Right renal cortex interstitium (tissue), 3 donors: ENCODE measurements at places on chromosomes 13 and 19. TPM values are rescaled to one million over a fixed set of nuclear protein-coding genes. Genes with fewer than 3 reads are reported as not detected.
A peak's percentile ranks its signal among the peaks of the same experiment; 100 is the strongest.

The IL27RA gene
- polyA plus RNA-seq: 7.8 TPM

The ZNF442 gene
- 8.4 TPM for polyA plus RNA-seq

The MPND gene
- polyA plus RNA-seq: 24.9 TPM

The ZNF714 gene
- 15.0 TPM for polyA plus RNA-seq

The ENOX1 gene
- polyA plus RNA-seq: 11.1 TPM

The KL gene
- 42.6 TPM for polyA plus RNA-seq

The DAND5 gene
- not detected for polyA plus RNA-seq

The CEACAM3 gene
- not detected for polyA plus RNA-seq

The FOSB gene
- 14.3 TPM for polyA plus RNA-seq

The ZNF541 gene
- 0.22 TPM for polyA plus RNA-seq

The FPR2 gene
- polyA plus RNA-seq: not detected

The EBI3 gene
- 0.40 TPM for polyA plus RNA-seq

The CEACAM8 gene
- polyA plus RNA-seq: not detected

The MEIOSIN gene
- polyA plus RNA-seq: not detected

The NLRP9 gene
- polyA plus RNA-seq: not detected

The RFPL4AL1 gene
- polyA plus RNA-seq: not detected

The METTL21C gene
- polyA plus RNA-seq: 0.62 TPM

The HOMER3 gene
- polyA plus RNA-seq: 48.2 TPM

GRCh38 chr19:35843676-35844481 lies 8.4 kb downstream of the NPHS1 start:
- no peak for DNase-seq

GRCh38 chr19:18156841-18157464 lies 4.0 kb downstream of the PIK3R2 start:
- no peak for DNase-seq

- DNase-seq: no peak
Observed at GRCh38 chr13:100714478-100714877, 39.9 kb upstream of the TMTC4 start.

GRCh38 chr19:44847144-44848035 lies 1.3 kb downstream of the NECTIN2 start:
- no peak for DNase-seq

DNA sequence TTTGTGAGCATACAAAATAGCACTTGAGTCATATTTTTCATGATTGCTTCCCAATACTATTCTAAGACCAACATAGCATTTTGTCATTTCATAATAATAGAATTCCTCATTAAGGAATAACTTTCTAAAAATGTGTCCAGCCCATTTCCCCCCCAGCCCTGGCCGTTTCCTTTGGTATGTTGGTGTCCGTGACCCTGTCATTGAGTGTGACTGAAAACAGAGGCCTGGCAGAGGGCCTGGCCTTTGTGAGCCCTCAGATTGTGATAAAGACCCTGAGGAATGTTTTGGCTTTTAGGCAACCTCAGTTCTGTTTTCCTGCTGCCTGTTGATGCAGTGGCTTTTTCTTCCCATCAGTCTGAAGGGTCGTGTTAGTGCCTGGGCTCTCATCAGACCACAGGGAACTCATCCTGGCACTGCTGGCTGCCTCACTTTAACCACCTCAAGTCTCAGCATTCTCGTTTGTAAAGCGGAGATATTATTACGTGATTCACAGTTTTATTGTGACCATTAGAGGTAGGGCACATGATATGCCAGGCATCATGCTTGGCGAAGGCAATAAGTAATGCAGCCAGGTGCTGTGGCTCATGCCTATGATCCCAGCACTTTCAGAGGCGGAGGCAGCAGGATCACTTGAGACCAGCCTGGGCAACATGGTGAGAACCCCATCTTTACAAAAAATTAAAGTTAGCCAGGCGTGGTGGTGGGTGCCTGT lies 13.8 kb downstream of the SPINT2 start:
- DNase-seq: no peak

DNA sequence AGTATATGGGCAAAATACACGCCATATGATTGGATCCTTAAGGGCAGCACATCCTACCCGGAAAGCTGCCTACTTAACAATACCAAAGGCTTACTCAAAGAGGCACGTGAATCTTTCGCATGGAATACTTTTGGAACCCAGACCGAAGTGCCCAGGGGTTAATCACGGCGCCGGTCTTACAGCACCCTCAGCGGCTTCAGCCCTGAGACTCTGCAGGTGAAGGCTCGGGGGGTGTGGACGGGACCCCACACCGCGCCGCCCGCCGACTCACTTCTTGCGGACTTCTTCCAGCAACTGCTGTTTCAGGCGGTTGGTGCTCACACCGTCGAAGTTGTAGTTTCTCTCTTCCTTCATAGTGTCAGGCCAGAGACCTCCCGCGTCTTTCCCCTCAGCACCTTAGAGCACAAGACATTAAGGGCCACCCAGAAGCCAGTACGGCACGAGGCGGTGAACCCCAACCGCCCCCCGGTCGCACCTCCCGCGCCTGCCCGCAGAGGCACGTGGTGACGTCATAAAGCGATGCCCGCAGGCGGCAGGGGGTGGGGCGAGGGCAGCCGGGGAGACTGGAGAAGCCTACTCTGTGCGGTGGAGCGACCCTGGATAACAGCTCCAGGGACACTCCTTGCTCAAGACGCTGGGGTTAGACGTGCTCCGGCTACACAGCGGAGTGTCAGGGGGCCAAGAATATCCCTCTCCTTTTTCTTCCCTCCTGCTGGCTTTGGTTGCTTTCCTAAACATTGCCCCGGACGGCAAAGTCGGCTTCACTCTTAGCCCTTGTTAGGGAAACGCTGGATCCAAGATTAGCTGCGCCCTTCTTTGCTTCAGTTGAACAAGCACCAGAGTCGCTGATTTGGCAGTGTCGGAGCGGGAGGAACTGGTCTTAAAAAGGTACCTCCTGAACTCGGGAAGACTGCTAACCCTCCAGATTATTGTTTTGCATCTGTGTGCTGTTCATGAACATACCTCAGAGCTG lies at the start of gene CCDC169:
Gene CCDC169 (minus strand): TSS at position 449 of the 973 bp plus-strand sequence. CDS start 95 bp downstream, at position 354.
- peak; percentile 64 for DNase-seq

DNA sequence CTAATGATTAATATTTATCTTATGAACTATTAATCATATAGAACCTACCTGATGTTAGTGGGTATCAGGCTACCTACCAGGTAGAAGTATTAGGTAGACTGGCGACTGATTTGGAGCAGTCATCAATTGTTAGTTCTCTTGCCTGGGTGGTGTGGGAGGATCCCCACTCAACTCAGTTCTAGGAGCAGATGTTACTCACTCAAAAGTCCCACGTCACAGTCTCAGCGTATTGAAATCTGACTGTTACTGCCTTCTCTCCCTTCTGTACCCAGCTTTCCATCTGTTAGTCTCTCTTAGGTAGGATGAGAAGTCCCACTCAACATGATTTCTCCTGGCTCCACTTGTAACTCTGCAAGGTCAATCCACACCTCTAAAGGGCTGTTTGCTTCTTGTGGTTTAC lies 102.7 kb downstream of the OLFM4 start:
- DNase-seq: no peak

DNA sequence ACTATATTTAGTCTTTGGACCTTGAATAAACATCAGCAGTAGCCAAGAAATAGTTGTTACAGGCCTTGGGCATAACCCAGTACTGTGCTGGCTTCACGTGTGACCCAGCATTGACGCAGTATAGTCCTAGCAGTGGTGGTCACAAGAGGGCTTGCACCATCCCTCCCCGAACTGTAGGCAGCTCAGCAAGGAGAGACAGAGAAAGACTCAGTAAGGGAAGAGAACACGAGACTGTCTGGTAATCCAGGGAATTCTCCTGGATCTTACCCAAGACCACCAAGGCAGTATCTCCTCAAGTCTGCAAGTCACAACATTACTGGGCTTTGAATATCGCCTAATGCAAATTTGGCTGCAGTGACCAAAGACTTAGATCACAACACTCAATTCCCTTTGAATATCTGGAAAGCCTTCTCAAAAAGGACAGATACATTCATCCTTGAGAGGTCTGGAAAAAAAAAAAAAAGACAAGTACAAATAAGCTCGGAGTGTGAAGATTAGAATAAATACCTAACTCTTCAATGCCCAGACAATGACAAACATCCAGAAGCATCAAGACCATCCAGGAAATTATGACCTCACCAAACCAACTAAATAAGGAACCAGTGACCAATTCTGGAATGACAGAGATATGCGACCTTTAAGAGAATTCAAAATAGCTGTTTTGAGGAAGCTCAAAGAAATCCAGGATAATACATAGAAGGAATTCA lies 39.7 kb downstream of the CAB39L start:
- no peak for DNase-seq

- no peak for DNase-seq
Observed at GRCh38 chr13:35512271-35512920, 35.9 kb upstream of the MAB21L1 start.

GRCh38 chr13:36819739-36820090 lies 693 bp downstream of the RFXAP start:
- DNase-seq: no peak

DNA sequence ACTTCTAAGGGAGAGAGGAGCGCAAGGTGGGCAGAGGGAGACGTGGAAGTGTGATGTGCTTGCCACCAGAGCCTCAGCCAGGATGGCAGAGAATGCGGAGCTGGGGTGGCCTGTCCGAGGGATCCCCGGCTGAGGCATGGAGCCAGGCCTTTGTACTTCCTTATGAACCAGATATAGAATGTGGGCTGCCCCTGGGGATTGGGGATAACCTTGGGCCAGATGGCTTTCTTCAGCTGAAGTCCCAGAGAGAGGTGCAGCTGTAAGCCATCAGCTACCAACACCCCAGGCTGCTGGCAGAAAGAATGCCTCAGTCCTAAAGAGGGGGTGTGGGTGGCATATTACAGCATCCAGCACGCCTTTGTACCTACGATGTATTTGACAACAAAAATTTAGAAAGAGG lies 25.5 kb upstream of the FBXO17 start:
- DNase-seq: no peak

- DNase-seq: no peak
Observed at GRCh38 chr19:1857648-1858326, 5.6 kb downstream of the KLF16 start.

DNA sequence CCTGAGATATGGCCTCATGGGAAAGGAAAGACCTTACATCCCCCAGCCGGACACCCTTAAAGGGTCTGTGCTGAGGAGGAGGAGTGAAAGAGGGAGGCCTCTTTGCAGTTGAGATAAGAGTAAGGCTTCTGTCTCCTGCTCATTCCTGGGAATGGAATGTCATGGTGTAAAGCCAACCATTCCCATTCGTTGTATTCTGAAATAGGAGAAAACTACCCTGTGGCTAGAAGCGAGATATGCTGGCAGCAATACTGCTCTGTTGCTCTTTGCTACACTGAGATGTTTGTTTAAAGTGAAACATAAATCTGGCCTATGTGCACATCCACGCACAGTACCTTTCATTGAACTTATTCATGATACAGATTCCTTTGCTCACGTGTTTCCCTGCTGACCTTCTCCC lies 783 bp upstream of the ZNF587B start:
- no peak for DNase-seq

GRCh38 chr13:97559981-97560380 lies 126.0 kb downstream of the RAP2A start:
- DNase-seq: no peak

GRCh38 chr13:40801255-40802217 lies 12.1 kb downstream of the SLC25A15 start:
- DNase-seq: no peak

DNA sequence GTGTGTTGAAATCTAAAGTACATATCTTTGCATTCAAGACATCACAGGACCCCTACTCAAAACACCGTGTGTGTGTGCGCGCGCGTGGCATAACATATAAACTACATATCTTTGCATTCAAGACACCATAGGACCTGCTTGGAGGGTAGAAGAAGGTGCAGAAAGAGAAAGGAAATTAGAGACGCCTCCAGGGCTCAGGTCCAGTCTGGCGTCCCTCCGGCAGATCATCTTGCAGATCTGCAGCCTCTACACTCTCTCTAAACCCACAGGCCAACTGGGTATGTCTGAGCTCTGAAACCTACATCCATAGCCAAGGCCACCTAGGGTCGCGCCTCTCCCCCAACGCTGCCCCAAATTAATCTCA lies 659 bp upstream of the PAFAH1B3 start:
- DNase-seq: no peak

- no peak for DNase-seq
Observed at GRCh38 chr19:39351537-39352064, 9.4 kb downstream of the SAMD4B start.

DNA sequence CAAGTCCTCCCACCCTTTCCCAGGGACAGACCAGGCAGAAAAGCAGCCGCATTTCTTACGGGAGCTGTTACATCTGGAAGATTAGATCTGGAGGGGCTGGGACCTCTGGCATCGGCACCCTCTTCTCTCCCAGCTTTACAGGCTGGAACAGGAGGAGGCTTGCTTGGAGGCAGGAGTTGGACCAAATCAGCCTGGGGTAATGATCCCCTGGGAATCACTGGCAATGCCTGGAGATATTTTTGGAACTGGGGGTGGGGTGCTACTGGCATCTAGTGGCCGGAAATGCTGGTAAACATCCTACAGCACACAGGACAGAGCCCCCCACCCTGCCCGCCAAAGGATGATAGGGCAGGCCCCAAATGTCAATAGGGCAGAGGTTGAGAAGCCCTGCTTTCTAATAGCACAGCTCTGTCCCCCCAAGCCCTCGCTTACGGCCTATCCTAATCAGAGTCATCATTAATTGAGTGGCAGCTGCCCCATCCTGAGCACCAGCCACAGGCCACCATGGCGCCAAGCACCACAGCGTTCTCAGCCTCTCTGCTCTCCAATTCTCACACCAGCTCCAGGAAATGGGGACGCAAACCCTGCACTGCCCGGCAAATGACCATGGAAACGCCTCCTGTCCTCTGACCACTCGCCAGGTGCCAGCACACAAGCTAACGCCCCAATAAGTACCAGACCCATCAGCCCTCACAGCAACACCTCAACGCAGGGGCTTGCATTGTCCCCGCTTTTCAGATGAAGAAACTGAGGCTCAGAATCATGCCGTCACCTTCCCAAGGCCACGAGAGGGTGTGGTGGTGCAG lies 20.6 kb downstream of the LRRC4B start:
- DNase-seq: no peak

GRCh38 chr19:11102944-11103343 lies 13.7 kb downstream of the LDLR start:
- no peak for DNase-seq

DNA sequence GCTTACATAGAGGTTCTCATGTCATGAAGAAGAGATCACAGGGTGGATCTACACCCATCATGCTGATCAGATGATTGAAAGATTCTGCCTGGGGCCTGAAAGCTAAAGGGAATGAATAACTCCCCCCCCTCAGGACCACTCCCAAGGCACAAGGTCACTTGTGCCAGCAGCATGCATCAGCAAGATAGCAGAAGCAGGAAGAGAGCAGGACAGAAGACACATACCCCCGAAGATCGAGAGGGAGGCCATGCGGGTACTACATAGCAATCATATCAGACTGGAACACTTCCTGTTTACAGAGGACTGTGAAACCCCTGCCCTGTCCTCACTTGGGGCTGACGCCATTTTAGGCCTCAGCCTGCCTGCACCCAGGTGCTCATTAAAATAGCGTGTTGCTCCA lies 143.2 kb upstream of the EDNRB start:
- DNase-seq: no peak

GRCh38 chr13:30774214-30774730 lies 38.9 kb downstream of the ALOX5AP start:
- no peak for DNase-seq

DNA sequence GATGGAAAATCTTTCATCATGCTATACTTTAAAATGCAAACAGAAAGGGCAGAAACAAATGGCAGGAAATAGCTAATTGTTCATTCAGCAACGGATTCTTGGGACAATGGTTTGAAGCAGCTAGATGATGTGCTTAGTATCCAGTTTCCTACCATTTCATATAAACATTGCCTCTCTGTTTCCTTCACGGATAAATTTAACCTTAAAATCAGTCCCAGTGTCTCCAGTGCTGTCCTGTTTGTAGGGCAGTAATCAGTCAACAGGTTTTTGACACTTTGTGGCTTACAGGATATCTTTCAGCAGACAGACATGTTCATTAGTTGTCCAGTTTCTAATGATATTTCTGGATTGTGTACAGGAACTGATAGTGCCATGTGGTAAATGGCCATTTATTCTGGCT lies 24.7 kb upstream of the RB1 start:
- DNase-seq: no peak
